Activated naive CD4-positive, alpha-beta T cell (primary cell): ENCODE measurements at places on chromosomes 7 and 10.

GRCh38 chr10:120962756-120963593, 111.8 kb downstream of the WDR11 start:
- no peak for DNase-seq

DNA sequence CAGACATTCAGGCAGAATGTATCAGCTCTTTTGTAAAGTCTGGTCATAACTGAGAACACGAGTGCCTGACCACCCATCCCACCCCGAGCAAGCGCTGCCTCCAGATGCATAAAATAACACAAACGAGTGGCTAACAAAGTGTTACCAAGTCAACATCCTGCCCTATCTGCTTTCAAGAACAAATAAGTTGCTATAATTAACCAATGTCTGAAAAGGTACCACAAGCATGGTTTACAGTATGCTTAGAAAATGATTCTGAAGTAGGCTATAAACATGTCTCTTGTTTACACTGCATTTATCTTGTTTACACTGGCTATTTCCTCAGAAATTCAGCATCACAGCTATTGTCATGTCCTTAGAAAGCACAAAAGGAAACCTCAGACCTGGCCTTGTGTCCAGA, 49.5 kb downstream of the PIK3AP1 start:
- no peak for DNase-seq

GRCh38 chr7:85620936-85621685, 434.3 kb upstream of the SEMA3D start:
- no peak for DNase-seq

- no peak for DNase-seq
Measured at GRCh38 chr7:55305135-55305534, 60.0 kb upstream of the LANCL2 start.

DNA sequence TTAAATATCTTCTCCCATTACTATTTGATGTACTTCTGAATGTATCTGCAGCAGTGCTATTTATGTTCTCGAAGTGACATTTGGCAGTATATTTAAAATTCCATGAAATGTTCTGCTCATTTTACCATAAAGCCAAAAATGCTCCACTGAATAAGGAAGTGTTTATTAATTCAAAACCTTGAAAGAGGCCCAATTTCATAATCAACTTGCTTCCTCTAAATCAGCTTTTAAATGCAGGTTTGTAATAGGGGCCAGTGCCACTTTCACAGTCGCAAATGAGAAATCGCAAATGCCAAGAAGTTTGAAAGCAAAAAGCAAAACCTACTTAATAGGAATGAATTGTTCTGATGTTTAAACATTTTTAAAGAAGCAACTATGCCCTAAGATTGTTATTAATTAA, 11.4 kb downstream of the NHLRC2 start:
- DNase-seq: no peak

GRCh38 chr10:43013065-43013464, 63.8 kb upstream of the RET start:
- DNase-seq: no peak

GRCh38 chr10:68988530-68989316, at the start of gene KIFBP:
Gene KIFBP (plus strand): TSS chr10:68988803. CDS start chr10:68988833, 30 bp downstream.
- DNase-seq: peak; percentile 39

- DNase-seq: no peak
Measured at GRCh38 chr7:27958933-27959548, 219.1 kb downstream of the TAX1BP1 start.

- DNase-seq: no peak
Measured at GRCh38 chr7:149194799-149195179, 557 bp upstream of the ZNF282 start.

DNA sequence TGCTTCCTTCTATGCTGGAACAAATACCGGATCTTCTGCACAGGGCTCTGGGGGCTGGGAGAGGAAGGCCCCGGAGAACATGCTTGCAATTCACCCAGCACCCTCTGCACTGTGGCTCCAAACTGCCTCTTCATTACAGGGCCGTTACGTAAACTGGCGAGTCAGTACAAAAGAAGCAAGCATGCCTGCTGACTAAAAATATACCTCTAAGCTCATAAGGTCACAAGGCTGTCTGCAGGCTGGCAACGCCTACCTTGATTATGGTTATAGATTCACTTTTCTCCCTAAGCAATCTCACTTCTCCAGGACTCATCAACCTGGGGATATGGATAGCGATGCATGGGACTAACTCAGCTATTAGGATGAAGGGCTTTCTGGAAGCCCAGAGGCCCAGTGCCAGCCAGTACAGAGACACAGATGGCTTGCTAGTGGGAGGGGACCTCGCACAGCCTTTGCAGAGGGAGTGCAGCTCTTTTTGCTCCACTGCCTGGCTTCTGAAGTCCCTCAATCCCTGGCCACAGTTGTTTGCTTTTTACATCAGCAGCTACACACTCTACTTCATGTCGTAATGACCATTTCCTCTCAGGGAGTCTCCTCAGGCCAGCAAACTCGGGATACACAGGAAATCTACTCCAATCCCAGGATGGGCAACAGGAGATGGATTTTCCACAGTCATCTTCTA, 96.1 kb downstream of the SH3PXD2A start:
- DNase-seq: peak; percentile 11

GRCh38 chr7:112864380-112864779, 74.2 kb upstream of the TMEM168 start:
- no peak for DNase-seq

- no peak for DNase-seq
Measured at GRCh38 chr10:98273057-98273850, 5.3 kb upstream of the LOXL4 start.

- no peak for DNase-seq
Measured at GRCh38 chr7:22992874-22993840, 20.8 kb downstream of the HYCC1 start.

DNA sequence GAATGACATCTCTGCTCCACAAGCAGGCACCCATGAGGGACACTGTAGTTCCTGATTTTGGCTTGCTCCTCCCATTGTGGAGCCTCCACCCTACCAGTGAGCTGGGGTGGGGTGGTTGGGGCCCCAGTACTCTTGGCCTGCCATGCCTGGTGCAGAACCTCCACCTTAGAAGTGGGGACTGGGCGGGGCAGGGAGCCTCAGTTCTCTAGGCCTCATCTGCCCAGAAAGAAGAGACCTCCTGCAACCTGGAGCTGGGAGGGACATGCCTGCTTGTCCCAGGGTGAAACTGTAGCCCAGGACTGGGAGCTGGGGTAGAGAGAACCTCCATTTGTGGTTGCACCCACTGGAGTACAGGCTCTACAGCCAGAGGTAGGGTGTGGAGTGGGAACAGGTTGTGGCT, 14.4 kb downstream of the RAMP3 start:
- no peak for DNase-seq

DNA sequence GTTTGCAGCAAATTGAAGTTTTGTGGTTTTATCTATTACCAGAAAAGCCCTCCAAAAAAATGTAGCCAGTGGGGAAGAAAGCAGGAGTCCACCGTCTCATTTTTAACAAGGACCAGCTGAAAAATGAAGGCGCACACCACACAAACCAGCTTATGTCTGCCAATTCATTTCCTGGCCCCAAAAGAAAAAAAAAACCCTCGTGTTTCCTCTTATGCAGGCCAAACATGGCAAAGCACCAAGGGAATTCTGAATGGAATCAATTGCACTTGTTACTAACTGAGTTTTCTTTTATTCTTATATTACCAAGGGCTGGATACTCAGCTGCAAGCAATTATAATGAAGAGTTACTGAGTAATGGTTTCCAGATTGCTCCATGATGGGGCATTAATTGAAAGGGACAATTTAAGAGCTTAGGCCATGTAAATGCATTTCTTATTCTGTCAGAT, 428.3 kb upstream of the NPVF start:
- no peak for DNase-seq

- DNase-seq: no peak
Measured at GRCh38 chr7:7742223-7742622, 23.8 kb upstream of the RPA3 start.

GRCh38 chr10:44460416-44460815, 75.5 kb upstream of the CXCL12 start:
- DNase-seq: no peak

- no peak for DNase-seq
Measured at GRCh38 chr7:1667566-1668395, 2.3 kb upstream of the ELFN1 start.

DNA sequence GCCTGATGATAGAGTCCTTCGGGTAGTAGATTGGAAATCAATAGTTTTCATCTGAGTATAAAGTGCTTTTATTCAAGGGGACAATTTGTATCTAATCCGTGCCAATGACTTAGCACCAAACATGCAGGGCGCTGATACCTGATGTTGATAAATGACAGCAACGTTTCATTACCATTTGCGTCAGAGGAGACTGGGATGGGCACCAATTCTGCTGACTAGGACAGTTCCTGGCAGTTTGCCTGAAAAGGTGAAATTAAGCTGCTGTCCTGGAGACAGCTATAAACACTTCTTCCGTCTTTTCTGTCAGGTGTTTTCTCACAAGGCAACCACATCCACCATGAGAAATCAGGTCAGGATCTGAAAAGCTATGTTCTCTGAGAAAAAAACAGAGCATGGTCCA, 1136.4 kb downstream of the TYW1 start:
- no peak for DNase-seq

GRCh38 chr7:98981701-98982100, 103.4 kb downstream of the TRRAP start:
- DNase-seq: no peak

DNA sequence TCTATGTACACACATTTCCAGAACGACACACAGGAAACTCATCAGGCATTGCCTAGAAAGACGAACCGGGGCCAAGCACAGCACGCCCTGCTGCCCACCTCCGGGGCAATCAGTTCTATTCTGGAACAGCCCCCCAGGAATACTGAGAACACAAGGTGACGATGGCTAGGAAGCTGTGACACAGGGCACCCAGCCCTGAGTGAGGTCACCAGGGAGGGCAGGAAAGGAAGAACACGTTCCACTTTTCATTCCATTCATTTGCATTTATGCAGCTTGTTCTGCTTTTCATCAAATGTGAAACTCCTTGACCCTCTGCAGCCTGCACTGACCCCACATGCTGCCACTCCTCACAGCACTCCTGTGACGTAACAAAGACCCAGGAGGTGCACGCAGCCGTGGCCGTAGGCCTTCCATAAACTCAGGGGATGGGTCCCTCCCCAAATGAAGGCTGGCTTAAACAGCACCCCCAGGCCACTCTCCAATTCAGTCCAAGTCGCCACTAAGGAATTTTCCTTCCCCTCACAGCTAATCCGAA, 28.9 kb downstream of the MAD1L1 start:
- DNase-seq: no peak
